ENCODE measurements at places on chromosomes 5 and 9.

DNA sequence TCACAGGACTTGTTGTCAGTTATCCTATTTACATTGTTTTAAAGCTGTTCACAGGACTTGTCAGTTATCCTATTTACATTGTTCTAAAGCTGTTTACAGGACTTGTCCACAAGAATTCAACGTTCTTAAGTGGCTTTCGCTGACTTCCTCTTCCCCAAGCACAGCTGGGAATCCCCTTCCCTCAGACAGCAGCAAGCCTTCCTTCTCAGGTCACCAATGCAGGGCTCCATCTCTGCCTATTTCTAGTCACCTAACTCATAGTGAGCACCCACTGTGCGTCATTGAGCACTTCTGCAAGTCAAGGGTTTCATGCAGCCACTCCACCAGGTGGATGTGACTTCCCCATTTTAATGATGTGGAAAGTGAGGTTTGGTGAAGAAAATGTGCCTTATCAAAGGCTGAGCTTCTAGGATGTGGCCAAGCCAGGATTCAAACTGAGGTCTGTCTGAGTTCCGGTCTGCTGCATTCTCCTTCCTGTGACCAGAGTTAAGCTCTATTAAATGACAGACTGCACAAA, 109.8 kb upstream of the ZNF462 start:
- no peak for DNase-seq

DNA sequence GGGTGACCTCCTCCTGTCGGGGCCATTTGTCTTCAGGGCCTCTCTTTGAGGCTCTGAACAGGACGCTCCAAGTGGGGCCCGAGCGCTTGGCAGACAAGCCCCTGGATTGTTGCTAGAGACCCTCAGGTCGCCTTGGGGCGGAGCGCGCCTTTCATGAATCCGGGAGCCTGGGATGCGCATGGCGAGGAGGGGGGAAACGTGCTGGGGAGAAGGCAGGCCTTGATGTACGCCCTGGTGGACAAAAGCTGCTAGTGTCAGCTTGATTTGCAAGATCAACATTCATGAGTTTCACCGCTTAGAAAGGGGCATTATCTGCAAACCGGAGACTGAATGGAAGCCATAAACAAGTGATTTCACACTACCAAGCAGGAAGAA, 226.3 kb downstream of the SMARCA2 start:
- no peak for DNase-seq

DNA sequence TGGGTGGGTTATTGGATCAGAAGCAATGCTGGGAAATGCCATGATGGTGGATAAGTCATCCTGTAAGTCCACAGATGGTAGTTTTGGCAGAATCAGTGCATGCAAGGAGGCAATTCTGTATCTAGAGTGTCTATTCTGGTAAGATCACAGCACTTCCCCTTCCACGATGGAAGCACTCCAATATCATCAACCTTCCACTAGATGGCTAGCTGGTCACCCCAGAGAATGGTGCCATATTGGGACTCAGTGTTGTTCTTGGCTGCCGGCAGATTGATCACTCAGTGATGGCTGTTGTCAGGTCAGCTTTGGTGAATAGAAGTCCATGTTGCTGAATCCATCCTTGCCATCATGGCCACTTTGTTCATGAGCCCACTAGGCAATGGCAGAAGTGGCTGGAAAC, 553.5 kb downstream of the CSNK1G3 start:
- DNase-seq, result no peak

DNA sequence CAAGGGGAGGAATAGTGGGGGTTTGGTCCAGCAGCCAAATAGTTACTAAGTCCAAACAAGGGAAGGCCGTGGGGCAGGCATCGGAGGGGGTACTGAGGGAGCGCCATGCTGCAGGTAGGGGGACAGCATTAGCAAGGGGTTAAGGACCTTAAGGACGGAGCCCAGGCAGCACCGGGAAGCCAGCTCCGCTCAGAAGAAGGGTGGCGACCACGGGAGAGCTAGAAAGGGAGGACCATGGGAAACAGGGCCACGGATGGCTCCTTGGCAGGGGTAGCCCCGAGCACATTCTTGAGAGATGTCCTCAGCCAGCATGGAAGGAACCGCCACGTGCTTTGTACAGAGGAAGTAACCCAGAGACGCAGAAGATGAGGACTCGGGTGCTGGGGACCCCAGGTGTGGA, 76.2 kb upstream of the STXBP1 start:
- no peak for DNase-seq

DNA sequence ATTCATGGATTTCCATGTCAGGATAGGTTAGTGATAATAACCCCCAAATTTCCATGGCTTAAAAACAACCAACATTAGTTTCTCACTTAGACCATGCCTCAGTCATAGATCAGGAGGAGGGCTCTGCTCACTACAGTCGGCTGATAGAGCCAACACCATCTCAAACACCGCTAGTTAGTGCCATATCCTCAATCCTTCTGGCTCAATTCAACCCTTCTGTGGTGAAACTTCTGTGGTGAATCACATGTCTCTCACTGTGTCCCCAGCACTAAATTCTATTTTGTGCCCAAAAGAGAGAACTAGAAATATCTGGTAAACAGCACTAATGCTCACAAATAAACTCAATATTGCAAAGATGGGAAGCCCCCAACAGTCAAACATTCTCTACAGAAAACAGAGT, 21.1 kb downstream of the ECPAS start:
- no peak for DNase-seq

DNA sequence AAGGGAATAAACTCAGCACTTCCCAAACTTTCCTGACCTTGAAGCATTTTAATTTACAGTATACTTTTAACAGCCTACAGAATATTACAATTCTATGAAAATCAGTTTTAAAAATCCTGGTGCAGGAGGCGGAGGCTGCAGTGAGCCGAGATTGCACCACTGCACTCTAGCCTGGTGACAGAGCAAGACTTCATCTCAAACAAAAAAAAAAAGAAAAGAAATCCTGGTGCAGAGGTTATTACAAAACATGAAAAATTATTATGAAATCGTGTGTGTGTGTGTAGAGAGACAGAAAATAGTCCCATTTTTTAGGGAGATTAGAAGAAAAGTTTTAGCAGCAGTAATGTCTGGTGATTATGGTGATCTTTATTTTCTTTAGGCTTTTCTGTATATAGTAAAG, 26.9 kb downstream of the GOLPH3 start:
- DNase-seq, result no peak

DNA sequence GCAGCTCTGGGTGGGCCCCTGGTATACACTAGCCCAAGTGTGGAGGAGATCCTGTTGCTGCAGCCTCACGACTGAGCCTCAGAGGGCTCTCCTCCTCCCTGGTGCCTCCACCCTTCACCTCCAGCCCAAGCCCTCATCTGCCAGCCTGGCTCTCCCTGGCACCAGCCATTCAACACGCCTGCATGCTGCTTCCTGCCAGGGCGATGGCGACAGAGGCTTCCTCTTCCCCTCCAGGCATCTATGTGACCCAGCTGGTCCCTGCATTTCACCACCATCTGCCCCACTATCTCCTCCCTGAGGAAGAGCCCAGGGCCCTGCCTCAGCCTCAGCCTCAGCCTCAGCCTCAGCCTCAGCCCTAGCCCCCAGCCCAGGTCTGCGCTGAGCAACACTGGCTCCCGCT, 54.8 kb upstream of the ANGPTL2 start:
- DNase-seq, result no peak

DNA sequence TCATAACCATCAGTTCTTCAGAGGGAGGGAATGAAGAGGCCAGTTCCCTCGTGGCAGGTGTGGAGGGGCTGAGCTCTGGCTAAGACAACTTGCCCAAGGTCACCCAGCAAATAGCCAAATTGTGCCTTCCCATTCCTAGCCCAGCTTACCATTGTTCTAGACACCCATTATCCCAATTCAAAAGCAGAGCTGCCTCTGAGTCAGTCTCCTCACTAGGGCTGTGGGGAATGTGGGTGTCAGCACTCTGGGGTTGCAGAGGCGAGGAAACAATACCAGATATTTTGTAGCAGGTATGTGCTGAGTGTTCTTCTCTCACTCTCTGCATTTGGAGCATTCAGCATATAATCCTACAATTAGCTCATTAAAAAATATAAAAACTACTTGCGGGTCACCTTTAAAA, 270.8 kb downstream of the PSAT1 start:
- DNase-seq, result no peak

GRCh38 chr9:72477930-72478518, 43.4 kb upstream of the TMC1 start:
- no peak for DNase-seq

DNA sequence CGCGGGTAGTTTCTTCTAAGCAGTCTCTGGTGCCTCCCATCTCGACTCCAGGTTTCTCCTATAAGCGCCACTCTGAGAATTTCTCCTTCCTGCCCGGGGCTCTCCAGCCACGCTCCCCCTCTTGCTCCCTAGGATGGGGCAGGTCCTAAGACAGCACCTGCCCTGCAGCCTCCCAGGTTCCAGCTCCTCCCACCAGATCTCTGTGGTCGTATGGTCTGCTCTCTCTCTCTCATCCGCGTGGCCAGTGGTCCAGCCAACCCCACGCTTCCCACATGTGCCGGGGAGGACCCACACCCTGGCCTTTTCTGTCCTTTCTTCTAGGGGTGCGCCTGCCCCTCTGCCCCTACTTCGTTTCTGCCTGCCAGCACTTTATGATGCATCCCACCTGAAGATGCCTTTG, 40.5 kb downstream of the MVB12B start:
- no peak for DNase-seq

- DNase-seq, result no peak
Measured at GRCh38 chr9:127014910-127015540, 100.4 kb downstream of the RALGPS1 start.

DNA sequence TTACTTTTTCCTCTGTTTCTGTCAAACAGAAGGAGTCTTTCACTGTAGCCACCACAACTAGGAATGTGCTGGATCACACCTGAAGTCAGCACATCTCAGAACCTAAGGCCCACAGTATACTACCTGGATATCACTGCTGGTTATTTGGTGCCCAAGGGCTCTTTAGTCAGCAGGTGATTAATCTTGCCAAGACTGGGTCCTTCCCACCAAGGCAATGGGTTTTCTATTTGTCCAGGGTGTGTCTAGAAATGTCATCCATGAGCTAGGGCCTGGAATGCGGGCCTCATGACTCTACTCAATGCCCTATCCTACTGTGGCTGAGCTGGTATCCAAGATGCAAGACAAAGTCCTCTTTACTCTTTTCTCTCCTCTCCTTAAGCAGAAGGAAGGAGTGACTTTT, 9.8 kb upstream of the PCDHAC1 start:
- DNase-seq, result no peak

GRCh38 chr5:132657676-132658380, at the start of gene IL13:
Gene IL13, plus strand, starts transcription at chr5:132658173. Its CDS starts 14 bp downstream, at chr5:132658187.
- no peak for DNase-seq

GRCh38 chr5:37111426-37112382, 137.5 kb downstream of the CPLANE1 start:
- no peak for DNase-seq

Data from stimulated activated CD4-positive, alpha-beta T cell treated with anti-CD3 and anti-CD28 coated beads, Interleukin-1b, Interleukin-23, amount 100 ng/mL, for 4 hours (primary cell).